ENCODE measurements at places on chromosomes 6 and 20. TPM values are rescaled to one million over a fixed set of nuclear protein-coding genes. Genes with fewer than 3 reads are reported as not detected.
A peak's percentile ranks its signal among the peaks of the same experiment; 100 is the strongest.

GRCh38 chr6:80340280-80340679, 233.8 kb downstream of the BCKDHB start:
- no peak for DNase-seq
- no peaks in the 10 kb centered on the region for H3K27me3 ChIP-seq
- H3K27ac ChIP-seq = no peak overlapping the region
- H3K4me3 ChIP-seq = no peak overlapping the region
- no peaks in the 10 kb centered on the region for H3K4me1 ChIP-seq

Gene DCDC2
- 0.13 TPM for total RNA-seq

Gene CALHM6
- 1.3 TPM for total RNA-seq

Gene SPDEF
- not detected for total RNA-seq

GRCh38 chr6:77650098-77650663, 2.7 kb upstream of the MEI4 start:
- H3K4me1 ChIP-seq = peaks cover 6% of the 10 kb centered on the region
- H3K36me3 ChIP-seq = no peaks in the 10 kb centered on the region
- peak overlapping the region; percentile 27 for H3K27ac ChIP-seq
- H3K27me3 ChIP-seq = no peaks in the 10 kb centered on the region
- DNase-seq = peak; percentile 92

Gene TFAP2B
- total RNA-seq = not detected

Gene TNXB
- 7.5 TPM for total RNA-seq

Gene LTB
- not detected for total RNA-seq

Gene KLC4
- total RNA-seq = 41.4 TPM

Gene SLC17A2
- total RNA-seq = not detected

DNA sequence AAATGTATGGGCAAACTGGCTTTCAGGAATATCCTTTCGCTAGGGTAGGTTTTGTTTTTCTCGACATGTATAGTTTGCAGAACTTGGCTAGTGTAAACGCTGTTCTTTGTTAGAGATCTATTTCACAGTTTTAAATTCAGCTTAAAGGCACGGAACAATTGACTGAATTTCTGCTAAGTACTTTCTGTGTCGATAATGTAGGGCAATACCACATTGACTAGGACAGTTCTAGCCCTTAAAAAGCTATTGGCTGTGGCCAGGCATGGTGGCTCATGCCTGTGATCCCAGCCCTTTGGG, 92.8 kb downstream of the CEP57L1 start:
- no peaks in the 10 kb centered on the region for H3K4me1 ChIP-seq
- H3K27ac ChIP-seq = no peak overlapping the region
- H3K36me3 ChIP-seq = peaks cover 6% of the 10 kb centered on the region
- H3K4me3 ChIP-seq = no peak overlapping the region

DNA sequence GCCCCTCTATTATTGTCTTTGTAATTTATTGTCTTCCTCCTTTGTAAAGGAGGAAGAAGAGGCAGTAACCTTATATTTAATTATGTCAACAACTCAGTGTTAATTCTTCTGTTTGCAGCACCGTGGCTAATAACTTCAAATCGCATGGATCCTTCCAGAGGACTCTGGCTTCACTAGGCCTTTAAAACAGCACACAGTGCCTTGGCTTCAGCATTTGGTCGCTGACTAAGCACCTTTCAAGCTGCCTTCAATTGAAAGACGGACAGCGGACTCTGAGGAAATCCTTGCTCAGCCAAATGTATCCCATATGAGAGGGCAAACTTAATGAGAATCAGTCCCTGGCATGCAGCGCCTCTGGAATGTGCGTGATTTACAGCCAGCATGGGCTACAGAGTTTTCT, 64.2 kb downstream of the SGK1 start:
- H3K36me3 ChIP-seq = no peaks in the 10 kb centered on the region
- H3K27ac ChIP-seq = no peak overlapping the region
- H3K4me3 ChIP-seq = no peak overlapping the region
- no peak for DNase-seq
- H3K27me3 ChIP-seq = no peaks in the 10 kb centered on the region
- H3K4me1 ChIP-seq = peaks cover 9% of the 10 kb centered on the region

Gene WFDC5
- total RNA-seq = not detected

- H3K4me3 ChIP-seq = no peak overlapping the region
- no peaks in the 10 kb centered on the region for H3K36me3 ChIP-seq
- no peaks in the 10 kb centered on the region for H3K27me3 ChIP-seq
- no peak overlapping the region for H3K27ac ChIP-seq
These were observed 457.7 kb downstream of the LMBRD1 start for GRCh38 chr6:69339163-69339550.

Gene GPX5
- not detected for total RNA-seq

- H3K4me1 ChIP-seq = peaks cover 6% of the 10 kb centered on the region
- no peaks in the 10 kb centered on the region for H3K36me3 ChIP-seq
- no peak overlapping the region for H3K27ac ChIP-seq
- no peaks in the 10 kb centered on the region for H3K27me3 ChIP-seq
- no peak for DNase-seq
These were observed 251.6 kb upstream of the TAB2 start for GRCh38 chr6:149065658-149066556.

DNA sequence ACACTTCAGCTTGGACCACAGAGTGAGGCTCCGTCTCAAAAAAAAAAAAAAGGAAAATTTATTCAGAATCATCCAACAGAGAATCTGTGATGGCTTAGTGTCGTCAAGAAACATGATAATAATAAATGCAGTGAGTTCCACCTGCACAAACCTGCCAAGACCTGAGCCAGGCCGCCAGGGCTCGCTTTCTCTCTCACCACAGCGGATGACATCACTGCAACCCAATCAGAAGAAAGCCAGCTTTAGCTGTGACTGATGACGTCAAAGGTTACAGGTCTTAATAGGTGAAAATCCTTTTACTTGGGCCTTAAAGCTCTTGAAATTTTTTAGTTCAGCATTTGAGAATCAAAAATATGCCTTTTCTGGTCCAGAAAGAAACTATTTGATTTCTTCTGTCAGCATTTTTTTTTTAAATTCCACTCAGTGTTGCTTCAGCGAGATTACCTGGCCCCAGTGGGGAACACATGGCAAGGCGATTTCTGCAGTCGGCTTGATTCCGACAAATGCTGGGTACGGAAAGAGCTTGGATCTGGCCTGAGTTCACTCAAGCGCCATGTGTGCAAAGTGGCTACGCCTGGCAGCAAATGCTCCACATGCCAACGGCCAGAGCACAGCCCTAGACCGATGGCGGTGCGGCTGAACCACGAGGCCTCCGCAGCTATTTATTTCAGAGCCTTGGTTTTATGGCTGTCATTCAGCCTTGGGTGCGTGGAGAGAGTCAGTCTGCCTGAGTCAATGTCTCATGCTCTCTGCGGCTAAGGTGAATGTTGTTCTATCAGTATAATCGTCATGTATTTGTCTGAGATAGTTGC, 105.7 kb upstream of the QKI start:
- DNase-seq = no peak
- peaks cover 12% of the 10 kb centered on the region for H3K4me1 ChIP-seq
- no peaks in the 10 kb centered on the region for H3K27me3 ChIP-seq
- H3K27ac ChIP-seq = no peak overlapping the region
- no peak overlapping the region for H3K4me3 ChIP-seq

Gene ZBTB2
- total RNA-seq = 11.6 TPM

GRCh38 chr6:159130846-159131245, 38.4 kb upstream of the FNDC1 start:
- no peak overlapping the region for H3K27ac ChIP-seq
- no peak for DNase-seq
- H3K4me1 ChIP-seq = peaks cover 4% of the 10 kb centered on the region
- no peaks in the 10 kb centered on the region for H3K36me3 ChIP-seq
- no peak overlapping the region for H3K4me3 ChIP-seq

- peaks cover 38% of the 10 kb centered on the region for H3K4me1 ChIP-seq
- no peak overlapping the region for H3K4me3 ChIP-seq
- H3K36me3 ChIP-seq = peaks cover 57% of the 10 kb centered on the region
- peak overlapping the region; percentile 68 for H3K27ac ChIP-seq
These were observed 105.8 kb upstream of the TRAF3IP2 start for GRCh38 chr6:111711476-111711875.

Gene MAD2L1BP
- total RNA-seq = 26.8 TPM

Gene RIPPLY2
- not detected for total RNA-seq
